Breast epithelium (tissue), 4 donors: ENCODE measurements at places on chromosomes 11 and 22. TPM values are rescaled to one million over a fixed set of nuclear protein-coding genes. Genes with fewer than 3 reads are reported as not detected.

GRCh38 chr11:82988936-82989627, 82.6 kb downstream of the RAB30 start:
- no peak for DNase-seq

- DNase-seq = no peak
Measured at GRCh38 chr22:41857155-41857859, 24.4 kb downstream of the SREBF2 start.

DNA sequence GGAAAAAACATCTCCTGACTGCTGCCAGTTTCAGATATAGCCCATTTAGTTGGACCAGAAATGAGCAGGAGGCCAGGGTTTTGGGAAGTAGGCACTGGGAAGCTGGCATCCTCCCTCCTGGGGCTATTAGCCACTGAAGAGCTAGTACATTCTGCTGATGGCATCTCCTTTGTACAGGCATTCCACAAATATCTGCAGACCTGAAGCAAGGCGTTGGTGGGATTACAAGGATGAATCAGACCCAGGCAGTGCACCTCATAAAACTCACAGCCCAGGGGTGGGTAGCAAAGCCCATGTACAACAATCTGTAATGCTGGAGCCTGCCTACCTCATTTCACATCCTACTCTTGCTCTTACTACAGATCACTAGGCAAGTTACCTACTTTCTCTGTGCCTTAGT, 27.5 kb upstream of the POU2AF1 start:
- DNase-seq = no peak

DNA sequence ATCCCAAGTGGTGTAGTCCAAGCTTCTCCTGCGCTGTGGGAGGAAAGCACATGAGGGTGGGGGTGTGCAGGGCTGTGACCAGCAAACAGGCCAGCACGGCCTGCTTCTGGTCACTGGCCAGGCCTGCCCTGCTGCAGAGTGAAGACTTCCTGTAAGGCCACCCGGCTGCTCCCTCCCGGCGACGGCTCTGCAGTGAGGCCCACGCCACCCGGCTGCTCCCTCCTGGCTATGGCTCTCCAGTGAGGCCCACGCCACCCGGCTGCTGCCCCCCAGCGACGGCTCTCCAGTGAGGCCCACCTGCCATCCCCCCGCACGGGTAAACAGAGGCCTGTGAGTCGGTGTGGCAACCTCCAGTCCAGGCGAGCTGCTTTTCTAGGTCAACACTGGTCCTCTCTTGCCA, 31.4 kb upstream of the BRSK2 start:
- no peak for DNase-seq

DNA sequence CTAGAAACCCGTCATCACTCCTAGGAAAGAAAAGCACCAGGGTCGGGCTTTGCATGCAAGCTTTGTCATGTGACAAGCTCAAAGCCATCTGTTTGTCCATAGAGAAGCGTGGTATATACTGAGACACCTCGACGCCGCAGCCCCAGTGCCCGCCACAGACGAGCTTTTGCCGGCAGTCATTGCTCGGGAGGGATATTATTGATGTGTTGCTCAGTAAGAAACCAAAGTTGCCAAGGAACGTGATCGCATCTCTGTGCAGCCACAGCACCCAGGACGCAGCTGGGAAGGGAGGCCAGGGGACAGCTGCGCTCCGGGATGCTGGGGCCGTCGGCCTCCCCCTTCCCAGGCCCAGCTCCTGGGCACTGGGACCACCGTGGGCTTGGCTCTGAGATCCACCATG, 89.5 kb upstream of the KCNQ1OT1 start:
- peak; percentile 13 for DNase-seq

DNA sequence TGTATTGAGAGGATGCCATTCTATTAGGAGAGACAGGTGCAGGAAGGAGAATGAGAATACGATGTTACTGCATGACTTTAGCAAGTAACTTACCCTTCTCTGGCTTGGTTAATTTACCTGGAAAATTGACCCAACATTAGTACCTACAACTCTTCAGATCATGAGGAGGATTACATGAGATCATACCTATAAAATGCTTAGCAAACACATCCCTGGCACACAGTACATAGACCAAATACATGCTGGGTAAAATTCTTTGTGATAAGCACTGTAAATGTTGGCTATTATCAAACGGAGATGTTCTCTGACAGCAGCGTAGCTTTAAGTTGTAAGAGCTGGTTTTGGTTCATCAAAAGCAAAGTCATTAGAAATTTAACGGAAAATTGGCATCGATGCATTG, 28.8 kb downstream of the LARGE1 start:
- DNase-seq = no peak

DNA sequence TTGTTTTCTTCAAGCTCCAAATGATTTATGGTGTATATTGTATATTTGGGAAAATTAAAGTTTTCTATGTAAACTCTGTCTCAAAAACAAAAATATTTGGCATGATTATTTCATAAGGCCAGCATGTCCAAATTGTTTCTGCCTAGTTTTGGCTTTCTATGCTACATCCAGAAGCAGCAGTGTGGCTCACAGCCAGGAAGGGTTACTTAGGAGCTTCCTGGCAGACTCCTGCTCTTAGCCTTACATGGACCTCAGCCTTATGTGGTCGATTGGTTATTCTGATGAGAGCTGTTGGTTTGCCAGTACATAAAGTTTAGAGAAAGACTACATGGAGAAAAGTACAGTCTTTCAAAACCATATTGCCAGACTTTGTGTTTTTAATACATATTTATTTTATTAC, 297.7 kb upstream of the FAT3 start:
- peak; percentile 33 for DNase-seq

GRCh38 chr22:19357270-19358105, 66.0 kb upstream of the CLTCL1 start:
- DNase-seq = no peak

- no peak for DNase-seq
Measured at GRCh38 chr22:38882972-38883622, 11.1 kb upstream of the CBX6 start.

DNA sequence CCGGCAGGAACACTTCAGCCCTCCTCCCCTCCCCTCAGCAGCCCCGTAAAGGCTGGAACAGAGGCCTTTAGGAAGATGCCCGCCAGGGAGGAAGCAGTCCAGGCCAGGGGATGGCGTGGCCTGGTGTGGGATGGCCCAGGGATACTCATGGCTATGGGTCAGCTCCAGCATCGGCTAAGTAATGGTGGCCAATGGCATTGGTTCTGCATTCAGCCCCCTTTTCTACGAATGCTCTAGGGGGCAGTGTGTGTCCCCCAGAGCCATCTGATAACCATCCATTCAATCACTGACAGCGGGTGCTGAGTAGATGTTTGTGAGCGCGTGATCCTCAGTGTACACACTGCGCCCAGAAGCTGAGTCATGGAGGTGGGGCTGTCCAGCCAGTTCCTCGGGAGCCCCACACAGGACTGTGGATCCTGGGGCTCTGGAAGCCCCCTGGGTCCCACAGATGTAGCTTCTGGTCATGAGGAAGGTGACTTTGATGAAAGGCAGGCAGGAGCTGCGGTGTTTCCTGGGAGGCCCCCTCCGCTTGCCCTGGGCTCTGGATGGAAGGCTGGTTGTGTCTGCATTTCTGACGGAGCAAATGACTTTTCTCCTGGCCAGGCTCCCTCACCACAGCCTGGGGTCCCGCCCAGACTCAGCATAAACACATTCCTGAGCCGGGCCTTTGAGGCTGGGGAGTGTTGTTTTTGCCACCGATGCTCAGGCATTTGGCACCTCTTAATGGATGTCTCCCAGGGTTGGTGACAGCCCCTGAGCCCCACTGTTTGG, 46.5 kb downstream of the FBLN1 start:
- DNase-seq = peak; percentile 58

- DNase-seq = no peak
Measured at GRCh38 chr11:84828616-84829015, 798.5 kb downstream of the DLG2 start.

GRCh38 chr11:119491753-119492510, 69.0 kb upstream of the THY1 start:
- DNase-seq = no peak

GRCh38 chr11:3929232-3929631, 73.8 kb downstream of the STIM1 start:
- no peak for DNase-seq

DNA sequence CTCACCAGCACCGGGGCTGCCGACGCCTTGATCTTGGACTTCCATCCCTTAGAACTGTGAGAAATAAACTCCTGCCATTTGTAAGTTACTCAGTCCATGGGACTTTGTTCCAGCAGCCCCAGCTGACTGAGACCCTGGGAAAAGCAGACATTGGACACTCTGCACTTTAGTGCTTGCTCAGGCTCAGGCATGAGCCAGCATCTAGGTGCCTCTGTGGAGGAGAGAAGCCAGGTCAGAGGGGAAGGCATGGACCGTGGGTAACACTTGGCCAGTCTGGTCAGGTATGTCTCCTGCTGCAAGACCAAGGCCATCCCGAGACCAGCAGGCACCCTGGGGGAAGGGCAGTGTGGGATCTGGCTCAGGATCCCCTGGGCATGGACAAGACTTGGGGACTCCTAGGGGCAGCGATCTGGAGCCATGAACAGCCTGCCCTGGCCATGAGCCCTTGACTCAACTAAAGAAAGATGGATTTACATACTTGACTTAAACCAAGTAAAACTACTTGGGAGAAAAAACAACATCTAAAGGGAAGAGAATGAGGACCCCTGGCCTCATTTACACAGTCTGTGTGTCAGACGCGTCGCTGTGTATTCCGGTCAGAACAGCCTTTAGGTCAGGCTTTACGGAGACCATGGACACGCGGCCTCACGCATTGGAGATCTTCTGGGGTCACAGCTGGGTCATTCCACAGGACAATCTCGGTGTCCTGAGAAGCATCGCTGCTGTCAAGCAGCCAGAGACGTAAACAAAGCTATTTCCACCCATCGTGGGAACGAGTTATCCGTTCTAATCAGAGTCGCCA, 497.1 kb downstream of the BRD1 start:
- peak; percentile 12 for DNase-seq

GRCh38 chr22:33056690-33057089, 1.5 kb downstream of the SYN3 start:
- DNase-seq = no peak

GRCh38 chr11:27184458-27185312, 144.1 kb downstream of the BBOX1 start:
- no peak for DNase-seq

GRCh38 chr11:559712-560304, 730 bp downstream of the LMNTD2 start:
- DNase-seq = no peak

GRCh38 chr11:114472661-114473060, 33.4 kb downstream of the REXO2 start:
- no peak for DNase-seq

GRCh38 chr11:131924001-131924400, 553.6 kb downstream of the NTM start:
- DNase-seq = no peak

DNA sequence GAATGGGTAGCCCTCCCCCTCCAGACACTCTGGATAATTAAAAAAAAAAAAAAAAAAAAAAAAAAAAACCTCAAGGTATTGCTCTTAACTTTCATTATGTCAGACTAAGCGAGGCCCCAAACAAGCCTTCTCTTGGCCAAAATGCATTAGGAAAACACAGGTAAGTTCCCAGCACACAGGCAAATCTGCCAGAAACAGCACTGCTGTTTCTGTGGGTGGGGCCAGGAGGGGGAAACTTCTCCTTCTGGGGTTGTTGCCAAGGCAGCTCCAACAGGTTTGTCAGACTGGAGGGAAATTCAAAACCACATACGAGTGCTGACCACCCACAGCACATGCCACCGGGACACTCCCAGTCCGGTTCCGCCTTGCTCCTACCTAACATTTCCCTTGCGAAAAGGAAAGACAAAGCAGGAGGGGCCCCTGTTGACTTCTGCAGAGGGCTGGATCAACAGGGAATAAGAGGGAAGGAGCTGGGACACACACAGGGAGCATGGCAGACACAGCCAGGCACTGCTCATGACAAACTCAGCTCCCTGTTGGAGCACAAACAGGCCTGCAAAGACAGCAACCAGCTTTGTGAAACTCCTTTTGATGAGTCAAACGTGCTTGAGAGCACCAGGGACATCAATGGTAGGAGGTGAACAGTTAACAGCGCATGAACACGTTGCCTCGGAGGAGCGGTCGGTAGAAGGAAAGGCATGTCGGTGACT, 55.0 kb downstream of the MYH9 start:
- DNase-seq = peak; percentile 90

- no peak for DNase-seq
Measured at GRCh38 chr11:78313898-78314297, 103.7 kb downstream of the GAB2 start.

DNA sequence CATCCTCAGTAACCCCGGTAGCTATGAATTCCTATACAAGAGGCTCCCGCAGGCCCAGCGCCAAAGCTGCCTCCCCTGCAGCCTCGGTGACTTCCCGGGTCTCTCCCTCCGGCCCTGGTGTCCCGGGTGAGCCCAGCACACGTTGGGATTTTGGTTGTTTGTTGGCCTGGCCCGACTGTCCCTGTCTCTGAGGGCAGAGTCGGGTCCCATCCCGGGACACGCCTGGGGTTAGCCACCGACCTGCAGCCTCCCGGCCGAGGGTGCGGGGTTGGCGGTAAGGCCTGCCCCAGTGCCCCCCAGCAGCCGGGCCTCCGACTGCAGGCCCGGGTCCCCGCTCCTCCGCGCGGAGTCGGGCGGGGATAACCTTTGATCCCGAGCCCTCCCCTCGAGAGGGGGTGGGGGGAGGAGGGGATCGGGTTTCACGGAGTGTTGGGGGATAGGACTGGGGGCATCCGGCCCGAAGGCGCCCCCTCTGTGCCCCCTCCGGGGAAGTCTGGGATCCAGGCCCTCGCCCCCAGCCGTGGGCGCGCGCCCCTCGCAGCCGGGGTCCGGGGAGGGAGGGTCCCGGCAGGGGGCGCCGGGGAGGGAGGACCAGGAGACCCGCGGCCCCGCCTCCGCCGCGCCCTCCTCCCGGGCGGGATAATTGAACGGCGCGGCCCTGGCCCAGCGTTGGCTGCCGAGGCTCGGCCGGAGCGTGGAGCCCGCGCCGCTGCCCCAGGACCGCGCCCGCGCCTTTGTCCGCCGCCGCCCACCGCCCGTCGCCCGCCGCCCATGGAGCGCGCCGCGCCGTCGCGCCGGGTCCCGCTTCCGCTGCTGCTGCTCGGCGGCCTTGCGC, at the start of gene FBLN1:
Gene FBLN1 (plus strand): TSS at position 669 of the 835 bp plus-strand sequence. CDS start 103 bp downstream, at position 772.
- DNase-seq = no peak

- no peak for DNase-seq
Measured at GRCh38 chr11:11400635-11401232, 47.7 kb upstream of the CSNK2A3 start.

Gene DDI1
- total RNA-seq = not detected

Gene EIF3F
- total RNA-seq = 151 TPM

Gene MMP12
- not detected for total RNA-seq

Gene TMPRSS4
- total RNA-seq = 0.98 TPM

Gene SNRPD3
- 105 TPM for total RNA-seq

Gene F2
- not detected for total RNA-seq

Gene HTR3B
- not detected for total RNA-seq

Gene NAGA
- 27.2 TPM for total RNA-seq

Gene NPAS4
- not detected for total RNA-seq

Gene BACE1
- 26.9 TPM for total RNA-seq

Gene RIMBP3C
- total RNA-seq = not detected

Gene TNRC6B
- total RNA-seq = 32.8 TPM

Gene SLC25A18
- 6.6 TPM for total RNA-seq
